ENCODE measurements at places on chromosomes 6 and 20. TPM values are rescaled to one million over a fixed set of nuclear protein-coding genes. Genes with fewer than 3 reads are reported as not detected.

DNA sequence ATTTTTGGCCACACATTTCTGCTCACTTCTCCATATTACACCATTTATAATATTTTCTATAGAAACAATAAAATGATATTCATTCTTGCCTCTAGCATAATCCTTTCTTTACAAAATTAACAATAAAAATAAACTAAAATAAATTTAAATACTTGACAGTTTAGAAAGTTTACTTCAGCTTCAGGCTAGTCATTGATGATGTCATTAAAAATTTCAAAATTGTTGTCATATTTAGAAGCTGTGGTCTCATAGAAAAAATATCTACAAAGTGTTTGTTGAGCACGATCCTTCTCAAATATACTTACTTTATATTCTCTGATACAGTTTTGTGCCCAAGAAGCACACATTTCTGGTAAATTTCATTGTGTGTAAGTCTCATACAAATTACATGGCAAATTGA, 717.4 kb upstream of the CITED2 start:
- DNase-seq: no peak

DNA sequence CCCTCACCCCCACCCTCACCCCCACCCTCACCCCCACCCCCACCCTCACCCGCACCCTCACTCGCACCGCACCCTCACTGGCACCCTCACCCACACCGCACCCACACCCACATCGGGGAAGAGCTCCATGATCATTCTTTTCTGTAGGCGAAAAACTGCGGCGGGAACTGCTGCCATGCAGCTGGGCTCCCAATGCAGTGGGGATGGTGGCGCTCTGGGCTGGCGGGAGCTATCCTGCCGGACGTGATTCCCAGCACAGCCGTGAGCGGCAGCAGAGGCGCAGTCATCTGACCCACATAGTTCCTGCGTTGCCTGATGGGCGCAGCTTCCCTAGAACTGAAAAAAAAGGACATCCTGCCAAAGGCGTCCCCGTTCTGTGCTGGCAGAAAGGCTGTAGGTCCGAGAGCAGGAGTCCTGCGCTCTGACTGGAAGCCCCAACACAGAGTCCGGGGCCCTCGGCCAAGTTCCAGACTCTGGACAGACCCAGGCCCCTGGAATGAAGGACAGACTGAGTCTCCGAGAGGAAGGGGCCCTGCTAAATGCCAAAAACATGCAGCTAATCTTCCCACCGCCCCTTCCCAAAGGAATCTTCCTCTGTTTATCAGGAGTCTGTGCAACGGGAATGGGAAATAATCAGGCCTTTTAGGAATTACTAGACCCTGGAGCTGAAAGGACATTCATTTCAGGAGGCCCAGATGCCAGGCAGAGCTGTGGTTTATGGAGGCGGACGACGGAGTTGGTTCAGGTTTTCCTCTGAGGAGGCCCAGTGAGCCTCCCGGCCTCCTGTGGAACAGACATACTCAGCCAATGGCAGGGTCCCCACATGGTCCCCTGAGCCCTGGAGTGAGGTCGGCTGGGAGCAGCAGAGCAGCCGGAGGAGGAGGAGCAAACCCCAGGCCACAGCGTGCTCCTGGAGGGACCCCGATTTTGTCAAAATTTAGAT, 14.1 kb upstream of the TCFL5 start:
- DNase-seq: peak; percentile 67

DNA sequence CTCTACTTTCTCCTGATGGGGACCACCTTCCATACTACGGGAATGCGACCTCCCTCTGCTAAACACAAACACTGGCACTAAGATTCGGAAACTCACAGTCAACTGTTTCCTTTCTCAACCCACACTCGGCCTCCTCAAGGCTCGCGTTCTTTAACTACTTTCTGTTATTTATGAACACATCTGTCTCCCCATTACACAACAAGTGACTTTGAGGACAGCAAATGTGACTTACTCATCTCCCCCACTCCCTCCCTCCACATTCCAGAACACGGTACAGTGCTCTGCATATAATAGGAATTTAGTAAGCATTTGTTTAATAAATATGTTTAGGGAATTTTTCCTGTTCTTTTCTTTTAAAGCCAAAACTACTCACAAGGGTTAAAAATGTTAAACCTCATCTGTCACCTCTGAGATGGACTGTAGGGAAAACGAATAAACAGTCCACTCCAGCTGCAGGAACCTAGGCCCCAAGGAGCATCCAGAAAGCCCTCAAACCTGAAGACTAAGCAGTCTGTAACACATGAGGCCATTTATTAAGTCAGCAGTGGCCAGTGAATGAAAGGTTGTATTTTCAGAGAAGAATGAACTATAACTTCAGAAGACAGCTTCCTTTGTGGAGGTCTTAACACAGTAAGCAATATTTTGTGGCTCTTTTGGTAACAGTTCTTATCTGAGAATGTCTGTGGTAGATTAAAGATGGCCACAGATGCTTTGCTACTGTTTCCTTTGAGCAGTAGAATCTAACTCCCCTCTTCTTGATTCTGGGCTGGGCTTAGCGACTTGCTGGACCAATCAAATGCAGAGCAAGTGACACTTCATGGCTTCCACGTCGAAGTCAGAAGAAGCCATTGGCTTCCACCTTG, 209.6 kb upstream of the DTNBP1 start:
- DNase-seq: no peak

- no peak for DNase-seq
These were observed 195.3 kb upstream of the SULF2 start for GRCh38 chr20:47980336-47981177.

The TNNC2 gene
- polyA plus RNA-seq: 8,101 TPM
